ENCODE measurements at places on chromosomes 3 and 15.

GRCh38 chr15:80934761-80935221 is 54.8 kb downstream of the MESD start:
- no peak for DNase-seq

GRCh38 chr3:51717446-51717845 is 10.6 kb downstream of the GRM2 start:
- no peak for DNase-seq

DNA sequence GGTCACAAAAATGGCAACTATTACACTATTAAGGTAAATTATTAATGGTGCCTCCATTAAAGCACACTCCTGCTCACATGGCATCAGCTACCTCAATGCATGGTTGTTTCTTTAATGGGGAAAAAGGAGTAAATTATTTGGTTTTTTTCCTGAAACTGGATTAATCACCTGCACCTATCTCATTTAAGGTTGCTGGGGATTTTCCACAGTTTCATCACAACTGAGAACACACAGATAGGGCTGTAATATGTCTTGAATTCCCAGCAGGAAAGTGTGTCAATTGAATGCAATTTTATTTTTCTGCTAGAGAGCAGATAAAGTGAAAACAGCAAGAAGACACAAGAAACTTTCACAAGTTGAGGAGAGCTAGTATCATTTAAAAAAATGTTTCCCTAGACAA is 36.4 kb downstream of the RFTN1 start:
- no peak for DNase-seq

DNA sequence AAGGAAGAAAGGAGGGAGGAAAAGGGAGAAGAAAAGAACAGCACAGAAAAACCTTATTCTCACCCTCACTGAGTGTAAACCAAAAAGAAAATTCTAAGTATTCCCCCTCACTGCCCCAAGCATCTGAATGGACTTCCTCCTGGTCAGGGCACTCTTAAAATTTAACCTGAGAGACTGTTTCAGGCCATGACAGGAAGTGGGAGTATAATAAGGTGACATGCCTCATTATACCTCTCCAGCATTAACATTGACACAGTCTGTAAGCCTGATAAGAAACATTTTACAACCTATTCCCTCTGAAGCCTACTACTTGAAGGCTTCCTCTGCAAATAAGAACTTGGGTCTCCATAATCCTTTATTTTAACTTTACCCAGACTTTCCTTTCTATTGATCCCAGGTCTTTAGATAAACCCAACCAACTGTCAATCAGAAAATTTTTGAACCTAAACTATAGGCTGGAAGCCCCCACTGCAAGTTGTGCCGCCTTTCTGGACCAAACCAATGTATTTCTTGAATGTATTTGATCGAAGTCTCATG is 41.7 kb downstream of the SLCO2A1 start:
- DNase-seq, result no peak

- DNase-seq, result peak; percentile 38
Observed at GRCh38 chr15:99103279-99103678, 1.6 kb upstream of the SYNM start.

GRCh38 chr15:31366169-31366734 is 39.6 kb downstream of the KLF13 start:
- DNase-seq, result no peak

DNA sequence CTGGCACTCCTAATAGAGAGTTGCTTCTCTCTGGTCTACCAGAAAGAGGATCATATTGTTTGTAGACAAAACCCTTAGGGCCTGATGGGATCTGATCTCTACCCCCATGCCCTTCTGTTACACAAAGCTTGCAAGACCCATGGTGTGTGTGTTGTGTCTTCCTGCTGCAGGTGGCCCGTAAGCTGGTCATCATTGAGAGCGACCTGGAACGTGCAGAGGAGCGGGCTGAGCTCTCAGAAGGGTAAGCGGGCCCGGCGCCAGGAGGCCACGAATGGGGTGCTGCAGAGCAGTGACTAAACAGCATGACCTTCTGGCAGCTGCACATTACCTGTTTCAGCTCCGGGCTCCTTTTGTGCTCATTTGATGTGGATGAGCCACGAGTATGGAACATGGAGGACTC is 18.2 kb downstream of the TPM1 start:
- DNase-seq, result no peak

DNA sequence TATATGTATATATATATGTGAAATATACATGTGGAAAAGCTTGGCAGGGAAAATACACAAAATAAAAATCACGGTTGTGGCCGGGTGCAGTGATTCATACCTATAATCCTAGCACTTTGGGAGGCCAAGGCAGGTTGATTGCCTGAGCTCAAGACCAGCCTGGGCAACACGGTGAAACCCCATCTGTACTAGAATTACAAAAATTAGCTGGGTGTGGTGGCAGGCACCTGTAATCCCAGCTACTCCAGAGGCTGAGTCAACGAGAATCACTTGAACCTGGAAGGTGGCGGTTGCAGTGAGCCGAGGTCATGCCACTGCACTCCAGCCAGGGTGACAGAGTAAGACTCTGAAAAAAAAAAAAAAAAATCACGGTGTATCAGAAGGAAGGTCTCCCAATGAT is 20.8 kb upstream of the ARHGEF3 start:
- DNase-seq, result no peak

GRCh38 chr15:76837474-76837873 is 67.7 kb downstream of the SCAPER start:
- DNase-seq, result no peak

- DNase-seq, result no peak
Observed at GRCh38 chr3:100915706-100916495, 77.3 kb downstream of the ABI3BP start.

- no peak for DNase-seq
Observed at GRCh38 chr3:69204315-69204957, 82.0 kb upstream of the LMOD3 start.

GRCh38 chr3:10547841-10548783 is 42.7 kb upstream of the ATP2B2 start:
- DNase-seq, result no peak

- DNase-seq, result no peak
Observed at GRCh38 chr3:156602424-156602823, 47.5 kb upstream of the SSR3 start.

DNA sequence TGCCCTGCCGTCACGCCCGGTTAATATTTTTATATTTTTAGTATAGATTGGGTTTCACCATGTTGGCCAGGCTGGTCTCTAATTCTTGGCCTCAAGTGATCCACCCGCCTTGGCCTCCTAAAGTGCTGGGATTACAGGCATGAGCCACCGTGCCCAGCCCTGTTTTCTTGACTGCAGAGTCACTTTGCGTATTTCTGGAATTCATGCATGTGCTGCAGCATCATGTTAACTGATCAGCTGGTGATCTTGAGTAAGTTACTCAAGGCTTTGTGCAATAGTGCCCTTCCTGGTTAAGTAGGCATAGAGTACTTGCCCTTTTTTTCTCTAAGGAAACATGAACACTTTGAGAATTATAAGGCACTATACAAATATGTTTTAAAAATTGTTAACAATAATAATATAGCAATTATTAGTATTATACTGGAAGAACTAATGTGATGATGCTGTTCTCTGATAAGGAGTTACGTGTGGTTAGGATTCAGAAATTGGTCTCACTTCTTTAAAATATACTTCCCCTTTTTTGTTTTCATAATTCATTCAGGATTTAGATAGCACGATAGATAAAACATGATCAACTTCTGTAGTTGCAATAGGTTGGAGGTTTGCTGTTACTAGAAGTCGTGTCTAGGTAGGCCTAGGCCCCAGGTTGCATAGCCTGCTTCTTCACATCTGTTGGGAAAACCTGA is 33.6 kb downstream of the GPR171 start:
- DNase-seq, result no peak

GRCh38 chr3:159881828-159882309 is 106.8 kb upstream of the IL12A start:
- no peak for DNase-seq
